Globus pallidus (tissue), 1 donor: ENCODE measurements at places on chromosomes 2 and 18.

DNA sequence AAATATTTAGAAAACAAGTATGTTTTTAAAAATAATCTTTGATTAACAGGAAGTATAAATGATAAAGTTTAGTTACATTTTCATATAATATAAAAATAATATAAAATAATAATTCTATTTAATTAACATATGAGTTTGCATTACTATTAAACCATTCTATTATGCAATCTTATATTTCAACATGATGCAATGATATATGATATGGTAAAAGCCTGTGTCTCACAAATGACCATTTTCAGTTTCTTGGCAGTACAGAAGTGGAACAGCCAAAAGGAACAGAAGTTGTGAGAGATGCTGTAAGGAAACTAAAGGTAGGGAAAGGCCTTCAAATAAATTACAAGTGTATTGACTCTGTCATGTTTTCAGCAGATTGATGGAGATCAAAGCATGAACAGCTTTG, 230.8 kb downstream of the GULP1 start:
- DNase-seq = no peak

DNA sequence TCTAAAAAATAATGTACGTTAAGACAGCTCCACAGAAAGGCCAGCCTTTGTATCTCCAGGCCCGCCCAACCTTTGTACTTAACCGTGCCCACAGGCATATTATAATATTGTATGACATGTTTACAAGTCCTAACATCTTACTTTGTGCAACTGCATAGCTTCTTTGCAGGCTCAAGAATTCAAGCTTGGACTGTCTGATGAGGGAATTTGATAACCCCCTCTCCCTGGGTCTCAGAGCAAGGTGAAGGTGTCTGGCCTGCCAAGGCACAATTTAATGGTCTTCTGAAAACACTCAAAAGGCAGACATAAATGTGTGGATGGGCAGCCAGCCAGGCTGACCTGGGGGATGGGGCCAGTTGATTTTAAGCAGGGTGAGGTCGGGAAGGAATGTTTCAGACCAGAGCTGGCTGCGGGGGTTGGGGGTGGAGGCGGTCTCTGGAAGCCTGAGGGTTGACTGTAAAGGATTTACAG, 732.7 kb upstream of the FANCL start:
- no peak for DNase-seq

DNA sequence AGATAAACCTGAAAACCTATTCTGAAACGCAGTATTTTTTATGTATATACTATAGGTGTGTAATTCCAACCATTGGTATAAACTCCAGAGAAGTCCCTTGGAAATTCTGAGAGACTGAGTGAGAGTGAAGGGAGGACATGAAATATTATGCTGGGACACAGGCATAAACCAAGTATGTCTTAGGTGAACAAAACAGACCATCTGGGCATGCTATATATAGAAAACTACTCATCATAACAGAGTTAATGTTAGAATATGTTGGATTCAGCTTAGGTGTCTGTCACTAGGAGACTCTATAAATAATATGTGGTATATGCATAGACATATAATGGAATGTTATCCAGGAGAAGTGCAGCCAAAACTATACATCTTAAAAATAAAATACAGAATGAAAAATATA, 282.6 kb downstream of the LRP1B start:
- no peak for DNase-seq

GRCh38 chr18:78034755-78035154, 785.1 kb downstream of the GALR1 start:
- DNase-seq = no peak

- no peak for DNase-seq
These were observed 160.0 kb downstream of the DNAH6 start for GRCh38 chr2:84676295-84676694.

DNA sequence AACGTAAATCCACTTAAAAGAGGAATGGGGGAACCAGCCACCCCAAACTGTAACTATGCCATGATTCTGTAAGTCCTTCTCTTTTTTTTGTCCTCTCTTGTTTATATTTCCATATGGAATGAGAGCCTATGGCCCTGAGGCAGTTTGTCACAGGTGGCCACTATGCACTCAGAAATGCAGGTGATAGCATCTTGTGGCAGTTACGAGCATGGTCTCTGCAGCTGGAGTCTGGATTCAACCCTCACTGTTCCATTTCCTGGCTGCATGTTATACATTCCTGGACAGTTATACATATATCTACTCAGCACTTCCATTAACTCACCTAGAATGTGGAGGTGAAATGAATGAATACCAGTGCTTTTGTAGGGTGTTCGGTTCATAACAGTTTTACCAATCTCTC, 291.5 kb upstream of the FANCL start:
- DNase-seq = no peak

DNA sequence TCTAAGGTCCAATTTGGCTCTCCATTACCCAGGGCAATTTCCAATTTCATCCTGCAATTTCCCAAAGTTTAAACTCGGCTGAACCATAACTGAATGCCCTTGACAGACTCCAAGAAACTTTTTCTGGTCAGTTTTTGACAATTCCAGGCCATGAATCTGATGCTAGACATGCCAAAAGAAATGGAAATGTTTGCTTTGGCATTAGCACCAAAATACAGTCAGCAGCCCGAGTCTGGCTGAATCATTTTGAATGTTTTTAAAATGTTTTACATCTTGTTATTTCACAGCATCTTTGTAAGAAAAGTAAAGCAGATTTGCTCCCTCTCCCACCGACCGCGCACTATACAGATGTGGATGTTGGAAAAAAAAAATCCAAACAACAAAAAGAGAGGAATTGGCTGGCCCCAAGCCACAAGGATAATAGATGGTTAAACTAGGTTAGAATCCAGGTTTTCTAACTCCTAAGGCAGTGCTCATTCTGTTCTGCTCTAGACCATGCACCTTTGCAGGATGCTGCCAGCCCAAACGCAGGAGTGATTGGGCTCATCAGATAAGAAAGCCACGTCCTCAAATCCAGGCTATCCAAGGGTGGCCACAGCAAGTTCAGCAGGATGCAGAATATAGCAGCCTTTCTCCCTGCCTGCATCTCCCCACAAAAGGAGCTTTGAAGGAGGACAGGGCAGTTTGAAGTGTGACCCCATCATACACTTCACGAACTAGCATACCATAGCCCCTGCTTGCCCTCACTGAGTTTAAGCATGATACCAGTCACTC, 167.5 kb downstream of the ALK start:
- no peak for DNase-seq

DNA sequence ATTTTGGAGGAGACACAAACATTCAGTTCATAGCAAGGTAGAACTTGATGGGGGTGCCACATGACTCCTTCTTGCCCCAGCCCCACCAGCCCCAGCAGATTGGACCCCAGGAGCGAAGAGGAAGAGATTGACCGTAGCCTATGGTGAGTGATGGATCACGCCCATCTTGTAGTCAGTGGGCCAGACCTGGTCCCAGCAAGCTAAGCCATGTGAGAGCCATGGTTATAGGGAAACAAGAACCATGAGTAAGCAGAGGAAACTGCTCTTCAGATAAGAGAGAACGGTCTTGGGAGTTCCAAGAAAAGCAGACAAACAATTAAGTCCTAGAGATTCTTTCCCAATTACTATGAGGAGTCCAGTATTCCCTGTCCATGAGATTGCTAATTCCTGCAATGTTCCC, 4.6 kb upstream of the TCF4 start:
- DNase-seq = no peak

DNA sequence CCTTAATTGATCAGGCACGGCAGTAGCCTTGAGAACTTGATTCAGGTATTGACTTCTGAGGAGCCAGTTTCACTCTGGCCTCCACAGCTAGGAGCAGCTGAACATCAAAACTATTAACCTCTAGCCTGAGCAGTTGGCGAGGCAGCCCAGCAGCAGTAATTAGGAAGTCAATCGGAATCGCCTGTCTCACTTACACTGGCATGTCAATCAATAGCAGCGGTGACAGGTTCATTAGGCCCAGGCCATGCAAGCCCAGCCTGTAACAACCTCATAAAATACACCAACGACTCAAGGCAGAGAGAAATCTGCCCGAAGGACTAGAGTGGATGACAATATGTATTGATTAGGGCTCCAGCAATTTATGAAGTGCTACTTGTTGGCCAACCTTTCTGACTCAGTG, 255.4 kb upstream of the SKOR2 start:
- no peak for DNase-seq

GRCh38 chr2:202019689-202020450, 13.8 kb upstream of the FZD7 start:
- no peak for DNase-seq

DNA sequence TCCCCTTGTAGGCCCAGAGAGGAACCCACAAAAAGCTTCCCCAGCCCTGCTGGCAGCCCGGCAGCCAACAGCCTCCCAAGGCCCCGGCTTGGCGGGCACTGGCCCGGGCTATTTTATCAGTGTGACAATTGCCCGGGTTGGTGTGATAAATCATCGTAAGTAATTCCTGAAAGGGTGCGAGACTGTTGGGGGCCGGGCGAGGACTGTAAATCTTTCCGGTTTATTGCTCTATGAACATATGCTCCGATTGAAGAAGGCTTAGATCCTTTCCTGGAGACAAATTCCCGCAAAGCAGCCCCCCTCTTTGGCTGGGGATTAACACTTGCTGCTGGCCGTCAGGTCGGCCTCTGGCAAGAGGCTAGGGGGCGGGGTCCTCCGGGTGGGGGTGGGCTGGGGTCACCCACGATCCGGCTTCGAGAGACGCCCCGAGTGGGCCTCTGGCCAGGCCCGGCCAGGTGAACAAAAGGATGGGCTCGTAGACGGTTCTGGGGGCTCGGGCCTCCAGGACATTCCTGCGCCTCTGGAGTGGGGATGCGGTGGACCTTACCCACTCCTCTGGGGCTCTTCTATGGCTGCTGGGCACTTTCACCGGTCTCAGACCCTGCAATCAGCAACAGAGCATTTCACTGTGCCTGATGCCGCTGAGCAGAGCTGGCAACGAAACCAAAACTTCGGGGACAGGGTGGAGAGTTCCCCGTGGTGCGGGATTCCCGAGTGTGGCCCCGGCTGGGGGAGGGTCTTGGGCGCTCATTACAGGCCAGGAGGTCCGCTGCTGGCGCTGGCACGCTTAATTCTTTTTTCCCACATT, 2.0 kb downstream of the HOXD3 start:
- DNase-seq = no peak

DNA sequence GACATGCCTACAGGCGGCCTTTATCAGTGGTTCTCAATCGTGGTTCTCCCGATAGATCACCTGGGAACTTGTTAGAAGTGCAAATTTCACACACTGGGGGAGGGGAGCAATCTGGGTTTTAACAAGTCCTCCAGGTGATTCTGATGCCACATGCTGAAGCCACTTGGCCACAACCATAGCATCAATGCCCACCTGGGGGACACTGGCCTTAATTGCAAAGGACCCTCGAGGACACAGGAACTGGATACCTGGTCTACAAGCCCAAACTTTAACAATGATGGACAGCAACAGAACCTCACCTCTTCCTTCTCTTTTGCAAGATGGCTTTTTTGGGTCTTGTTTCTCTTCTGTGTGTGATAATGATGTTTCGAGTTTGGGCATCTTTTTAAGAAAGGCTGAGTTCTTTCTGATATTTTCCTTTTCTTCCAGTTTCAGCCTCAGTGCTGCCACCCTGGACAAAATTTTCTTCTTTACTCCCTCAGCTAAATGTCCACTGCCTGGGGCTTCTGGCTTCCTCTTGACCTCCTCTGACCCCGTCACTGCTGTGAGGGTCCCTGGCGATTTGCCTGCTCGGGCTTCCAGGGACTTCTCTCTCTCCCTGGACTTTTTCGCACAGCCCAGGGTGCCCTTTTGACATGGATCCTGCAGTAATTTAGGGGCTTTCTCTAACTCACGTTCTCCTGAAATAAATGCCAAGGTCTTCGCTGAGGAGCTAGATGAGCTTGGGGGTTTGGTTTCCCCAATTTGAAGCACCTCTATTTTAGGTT, 94.2 kb downstream of the ALPK2 start:
- no peak for DNase-seq

- DNase-seq = no peak
These were observed 25.8 kb upstream of the CABYR start for GRCh38 chr18:24112874-24113615.

GRCh38 chr2:202426751-202427150, 50.6 kb downstream of the BMPR2 start:
- DNase-seq = no peak

GRCh38 chr2:97808816-97809215, 95.4 kb downstream of the ZAP70 start:
- peak; percentile 16 for DNase-seq

DNA sequence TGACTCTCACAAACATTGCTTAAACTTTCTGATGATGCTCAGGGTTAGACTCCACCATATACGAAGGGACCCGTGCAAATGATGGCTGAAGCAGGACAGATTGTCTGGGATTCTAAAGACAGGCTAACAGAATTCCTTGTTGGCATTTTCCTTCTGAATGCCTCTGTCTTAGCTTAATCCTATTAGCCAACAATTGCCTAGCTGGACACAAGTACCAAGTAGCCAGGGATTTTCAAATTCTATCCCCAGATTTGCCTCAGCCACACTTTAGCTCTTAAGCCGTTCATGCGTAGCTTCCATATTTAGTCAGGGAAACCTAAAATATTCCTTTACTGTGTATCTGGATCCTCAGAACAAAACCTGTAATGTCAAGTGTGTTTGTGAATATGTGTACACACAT, 40.0 kb downstream of the COL4A3 start:
- DNase-seq = no peak

DNA sequence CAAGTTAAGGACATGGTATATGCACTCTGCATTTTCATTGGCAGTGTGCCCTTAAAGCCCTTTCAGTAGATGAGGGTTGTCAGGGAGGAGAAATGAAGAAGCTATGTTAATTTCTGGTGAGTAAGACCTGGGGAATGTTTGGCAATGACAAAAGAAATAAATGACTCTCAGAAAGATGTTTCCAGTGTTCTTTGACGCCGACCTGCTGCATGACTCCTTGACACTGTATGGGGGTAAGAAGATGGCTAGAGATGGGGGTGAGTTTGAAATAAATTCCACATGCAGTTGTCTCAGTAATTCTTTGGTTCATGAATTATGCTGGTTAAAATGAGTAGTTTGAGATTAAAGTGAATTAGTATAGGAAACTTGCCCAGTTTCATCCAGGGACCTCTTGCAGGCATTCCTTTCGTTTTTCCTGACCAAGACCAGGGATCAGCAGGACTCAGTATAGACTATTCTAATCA, 5.9 kb downstream of the CCDC121 start:
- DNase-seq = no peak

- no peak for DNase-seq
These were observed 23.8 kb downstream of the SMAD4 start for GRCh38 chr18:51053814-51054213.

DNA sequence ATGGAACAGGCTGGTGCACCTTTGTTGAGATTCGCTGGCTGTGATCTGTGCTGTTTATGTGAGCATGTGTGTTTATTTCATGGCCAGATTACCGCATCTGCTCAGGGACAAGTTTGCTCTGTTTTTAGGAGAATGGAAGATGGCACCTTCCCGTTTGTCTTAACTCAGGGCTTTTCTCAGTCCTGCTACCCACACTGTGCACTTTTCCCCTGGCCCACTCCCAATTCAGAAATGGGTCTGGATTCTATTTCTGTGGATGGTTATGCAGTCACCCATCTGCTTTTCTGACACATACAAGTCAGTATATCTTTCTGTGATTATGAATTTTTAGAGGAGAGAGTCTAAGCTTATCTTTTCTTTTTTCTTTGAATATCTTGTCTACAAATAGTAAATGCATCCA, 15.4 kb downstream of the MGAT5 start:
- DNase-seq = no peak

- no peak for DNase-seq
These were observed 162.1 kb downstream of the ARL4C start for GRCh38 chr2:234334756-234335155.
